ENCODE measurements at places on chromosomes 6 and 20.
A peak's percentile ranks its signal among the peaks of the same experiment; 100 is the strongest.

DNA sequence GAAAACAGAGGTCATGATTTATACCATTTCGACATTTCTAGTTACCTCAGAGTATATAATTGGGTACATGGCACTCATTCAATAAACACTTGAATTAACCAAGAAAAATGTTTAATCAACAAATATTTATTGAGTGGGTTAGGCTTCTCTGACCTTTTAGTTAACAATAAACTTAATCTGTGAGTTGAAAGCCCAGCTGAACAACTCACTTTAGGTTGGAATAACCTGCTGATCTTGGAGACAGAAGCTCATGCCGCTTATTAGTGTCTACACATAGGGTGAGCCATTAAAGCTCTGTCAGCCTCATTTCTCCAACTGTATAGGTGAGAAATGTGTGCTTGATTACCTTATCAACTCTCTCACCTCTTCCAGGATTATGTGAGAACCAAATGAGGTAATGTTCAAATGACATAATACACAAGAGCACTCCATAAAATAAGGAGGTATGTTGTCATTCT, 98.2 kb upstream of the DTNBP1 start:
- DNase-seq, result no peak

DNA sequence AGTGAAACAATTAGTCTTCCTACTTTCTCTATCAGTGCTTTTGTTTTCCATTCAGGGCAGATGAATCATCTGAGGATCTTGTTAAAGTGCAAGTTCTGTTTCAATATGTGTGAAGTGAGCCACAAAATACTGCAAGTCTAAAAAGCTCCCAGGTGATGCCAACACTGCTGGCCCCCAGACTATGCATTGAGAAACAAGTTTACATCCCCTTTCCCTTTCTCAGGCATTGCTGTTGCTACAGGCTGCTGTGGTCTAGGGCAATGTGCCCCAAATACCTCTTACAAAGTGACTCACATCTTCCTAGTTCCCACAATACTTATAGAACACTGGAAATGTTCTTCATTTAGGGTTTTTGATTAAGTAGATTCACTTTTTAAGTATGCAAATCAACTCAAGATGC, 31.8 kb downstream of the ABRACL start:
- peak; percentile 97 for DNase-seq

DNA sequence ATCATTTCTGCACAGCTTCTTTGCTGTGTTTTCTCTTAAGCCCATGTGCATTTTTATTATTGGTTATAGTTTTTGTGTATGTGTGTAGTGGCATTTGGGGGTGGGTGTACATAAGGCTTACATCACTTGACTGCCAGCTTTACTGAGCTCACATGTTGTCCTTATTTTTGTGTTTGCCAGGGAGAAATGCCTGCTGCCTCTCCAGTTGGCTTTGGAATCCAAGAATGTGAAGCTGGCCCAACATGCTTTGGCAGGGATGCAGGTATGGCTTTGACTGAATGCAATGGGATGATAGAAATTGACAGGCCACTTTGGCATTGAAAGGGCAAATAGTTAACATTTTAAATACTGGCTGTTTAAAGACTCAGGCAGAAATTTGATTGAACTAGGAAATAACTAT, 11.4 kb downstream of the PBOV1 start:
- no peak for DNase-seq

DNA sequence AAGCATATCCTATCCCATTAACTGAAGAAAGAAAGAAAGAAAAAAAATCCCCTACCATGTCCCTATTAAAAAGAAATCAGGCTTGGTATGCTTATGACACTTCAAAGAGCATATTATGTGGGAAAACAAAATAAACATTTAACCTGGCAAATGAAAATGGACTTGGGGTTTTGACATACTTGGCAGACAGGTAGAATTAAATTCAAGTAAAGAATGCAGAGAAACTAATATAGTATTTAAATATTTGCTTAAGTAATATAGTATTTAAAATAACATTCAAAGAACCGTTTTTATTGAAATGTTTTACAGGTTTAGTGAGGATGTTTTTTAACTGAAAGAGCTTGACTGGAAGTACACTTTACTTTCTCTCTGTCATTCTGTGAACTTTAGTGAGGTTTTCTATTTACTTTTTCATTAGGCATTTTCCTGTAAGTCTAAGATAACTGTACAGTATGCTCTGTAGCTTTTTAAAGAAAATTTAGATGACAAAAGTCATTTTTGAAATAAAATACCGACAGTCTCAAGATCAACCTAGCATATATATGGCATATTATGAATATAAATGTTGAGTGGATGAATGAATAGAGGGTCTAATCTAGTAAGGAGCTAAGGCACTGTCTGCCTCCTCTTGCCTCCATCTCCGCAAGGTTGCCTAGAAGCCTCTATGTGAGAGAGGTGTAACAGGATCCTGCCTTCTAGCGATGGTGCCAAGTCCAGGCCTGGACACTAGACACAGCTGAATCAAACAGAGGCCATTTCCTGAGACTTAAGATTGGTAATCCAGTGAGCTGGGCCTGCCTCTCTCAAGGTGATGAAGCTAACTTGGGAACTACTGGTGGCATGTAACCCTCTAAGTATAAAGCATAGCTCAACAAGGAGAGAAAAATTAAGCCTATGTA, 344.4 kb upstream of the RUNX2 start:
- DNase-seq, result no peak

GRCh38 chr6:67666177-67666964, 968.7 kb upstream of the ADGRB3 start:
- DNase-seq, result no peak

- DNase-seq, result peak; percentile 57
Observed at GRCh38 chr6:13522656-13523055, 35.3 kb upstream of the GFOD1 start.

GRCh38 chr6:42966571-42966970, 6.0 kb downstream of the GNMT start:
- DNase-seq, result no peak

GRCh38 chr6:148869585-148869984, 122.8 kb downstream of the UST start:
- peak; percentile 57 for DNase-seq

- peak; percentile 31 for DNase-seq
Observed at GRCh38 chr20:58818586-58819285, 32.0 kb downstream of the GNAS-AS1 start.

DNA sequence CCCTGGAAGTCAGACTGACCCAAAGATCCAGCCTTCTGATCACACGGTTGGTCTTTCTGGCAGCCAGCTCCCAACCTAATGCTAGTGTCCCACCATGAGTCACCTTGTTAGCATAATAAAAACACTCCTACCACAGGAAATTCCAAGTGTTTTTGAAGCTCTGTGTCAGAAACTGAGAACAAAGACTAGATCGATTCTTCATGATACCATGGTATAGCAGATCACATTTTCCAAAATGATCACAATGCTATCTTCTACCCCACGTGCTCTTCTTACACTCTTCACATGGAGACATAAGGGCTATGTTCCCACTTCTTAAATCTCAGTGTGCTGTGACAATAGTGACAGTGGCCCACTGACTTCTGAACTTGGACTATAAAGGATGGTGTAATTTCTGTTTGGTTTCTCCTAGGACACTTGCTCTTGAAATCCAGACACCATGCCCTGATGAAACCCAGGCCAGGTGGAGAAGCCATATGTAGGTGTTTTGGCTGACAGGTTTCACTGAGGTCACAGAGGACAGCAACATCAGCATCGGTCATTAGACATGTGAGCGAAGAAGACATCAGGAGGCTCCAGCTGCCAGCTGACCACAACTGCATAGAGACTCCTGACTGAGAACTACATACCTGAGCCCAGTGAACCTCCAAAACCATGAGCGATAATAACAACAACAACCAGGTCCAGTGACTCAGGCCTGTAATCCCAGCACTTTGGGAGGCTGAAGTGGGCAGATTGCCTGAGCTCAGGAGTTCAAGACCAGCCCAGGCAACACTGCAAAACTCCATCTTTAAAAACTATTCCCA, 57.5 kb downstream of the MKKS start:
- no peak for DNase-seq

DNA sequence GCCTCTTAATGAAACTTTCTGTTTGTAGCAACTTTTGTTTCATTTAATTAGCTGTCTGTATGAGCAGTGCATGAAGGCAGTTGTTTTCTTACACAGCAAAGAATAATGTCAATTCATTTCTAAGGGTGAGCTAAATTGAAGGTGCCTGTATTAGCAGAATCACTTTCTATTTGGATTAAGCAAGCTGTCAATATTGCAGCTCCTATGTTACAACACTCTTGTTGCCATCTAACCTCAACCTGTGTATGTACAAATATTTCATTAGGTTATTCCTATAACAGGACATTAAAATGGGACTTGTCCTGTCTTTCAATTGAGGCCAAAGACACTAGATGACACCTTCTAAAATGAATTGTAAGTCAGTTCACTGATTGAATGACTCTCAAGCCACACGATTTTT, 647.5 kb downstream of the UTRN start:
- no peak for DNase-seq

DNA sequence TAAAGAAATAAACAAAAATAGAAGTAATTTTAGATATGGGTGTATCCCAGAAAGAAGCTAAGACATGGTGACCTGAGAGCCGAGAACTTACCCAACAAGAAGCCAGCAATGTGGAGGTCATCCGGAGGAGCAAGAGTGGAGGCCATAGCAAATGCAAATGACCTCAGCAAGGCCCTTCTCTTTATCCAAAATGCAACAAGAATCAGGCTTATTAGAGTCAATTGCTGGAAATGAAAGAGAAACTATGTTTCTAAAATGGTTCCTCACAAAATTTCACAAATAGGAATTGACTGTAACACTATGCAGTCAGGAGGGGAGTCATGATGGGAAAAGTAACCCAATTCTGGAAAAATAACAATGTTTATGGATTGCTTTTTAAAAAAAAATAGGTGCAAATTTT, 90.4 kb downstream of the TNFAIP3 start:
- no peak for DNase-seq

GRCh38 chr20:24614341-24614740, 144.9 kb downstream of the SYNDIG1 start:
- no peak for DNase-seq

GRCh38 chr6:89951574-89952104, 57.4 kb downstream of the GJA10 start:
- no peak for DNase-seq

GRCh38 chr20:35277531-35278395, at the start of gene MMP24OS:
TSS of gene MMP24OS (minus strand) at chr20:35278122. CDS start at chr20:35277929, 193 bp downstream.
- peak; percentile 89 for DNase-seq

- DNase-seq, result no peak
Observed at GRCh38 chr20:59996108-59996507, 37.9 kb downstream of the CDH26 start.

DNA sequence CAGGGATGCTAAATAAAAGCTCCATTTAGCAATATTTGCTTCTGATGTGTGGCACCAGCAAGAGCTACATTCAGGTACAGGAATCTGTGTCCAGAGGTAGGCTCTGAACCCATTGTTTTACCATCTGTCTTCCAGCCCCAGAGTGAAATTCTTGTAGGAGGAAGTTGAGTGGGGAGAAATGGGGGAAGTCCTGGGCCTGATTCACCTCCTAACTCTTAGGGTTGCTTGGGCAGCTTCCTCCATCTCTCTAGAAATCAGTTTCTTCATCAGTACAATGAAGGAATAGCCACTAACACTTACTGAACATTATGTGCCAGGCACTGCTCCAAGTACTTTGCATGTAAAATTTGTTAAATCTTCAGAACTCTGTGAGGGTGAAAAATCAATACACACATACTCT, 35.1 kb upstream of the TSPYL1 start:
- DNase-seq, result no peak

Data from fibroblast of gingiva (primary cell).